ENCODE measurements at places on chromosomes 13 and 19.

DNA sequence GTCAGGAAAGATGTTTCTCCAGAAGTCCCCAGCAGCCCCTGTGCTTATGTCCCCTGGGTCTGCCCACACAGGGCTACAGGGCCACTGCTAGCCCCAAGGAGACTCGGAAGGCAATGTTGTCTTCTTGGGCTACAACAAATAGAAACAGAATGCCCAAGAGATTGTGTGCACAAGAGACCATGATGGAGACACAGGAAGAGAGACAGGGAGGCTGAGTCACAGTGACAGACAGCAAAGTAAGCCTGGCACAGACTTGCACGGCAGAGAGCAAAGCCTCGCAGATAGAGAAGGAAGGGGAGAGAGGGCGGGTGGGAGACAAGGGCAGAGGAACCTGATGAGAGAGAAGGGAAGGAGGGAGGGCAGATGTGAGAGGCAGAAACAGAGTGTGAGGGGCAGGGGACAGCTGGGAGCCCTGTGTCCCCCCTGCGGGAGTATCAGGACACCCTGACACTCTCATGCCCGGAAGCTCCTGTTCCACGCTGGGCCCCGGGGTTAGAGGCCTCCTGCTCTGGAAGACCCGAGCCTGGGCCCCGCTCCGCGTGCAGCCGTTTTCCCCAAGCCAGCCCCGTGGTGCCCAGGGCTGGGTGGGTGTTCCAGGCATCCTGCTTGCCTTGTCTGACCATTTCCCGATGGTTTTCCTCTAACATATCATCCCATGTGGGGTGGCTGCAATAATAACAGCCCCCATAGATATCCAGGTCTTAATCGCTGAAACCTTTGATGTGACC, 2.7 kb upstream of the PLA2G4C start:
- DNase-seq: no peak

GRCh38 chr13:75091718-75092117, 390.3 kb downstream of the TBC1D4 start:
- no peak for DNase-seq

GRCh38 chr19:54677217-54677616, 14.4 kb downstream of the LILRB4 start:
- DNase-seq: no peak

GRCh38 chr19:33798681-33799111, 2.0 kb downstream of the KCTD15 start:
- no peak for DNase-seq

GRCh38 chr13:83503424-83503823, 378.9 kb downstream of the SLITRK1 start:
- no peak for DNase-seq

DNA sequence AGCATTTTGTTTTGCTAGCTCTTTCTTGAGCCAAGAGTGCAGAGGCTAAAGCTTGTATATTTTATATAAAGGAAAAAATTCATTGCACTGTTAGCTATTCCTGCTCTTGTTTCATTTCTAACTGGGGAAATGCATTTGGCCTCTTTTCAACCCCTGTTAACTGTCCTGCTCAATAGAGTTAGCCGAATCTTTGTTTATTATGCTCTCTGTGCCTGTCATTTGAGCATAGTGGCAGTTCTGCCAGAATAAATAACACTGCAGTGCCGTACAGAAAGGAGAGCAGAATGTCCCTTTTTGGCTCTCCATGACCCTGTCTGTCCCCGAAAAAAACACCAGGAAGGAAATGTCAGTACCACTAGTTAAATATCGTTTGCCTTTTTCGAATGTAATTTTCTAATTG, 350.8 kb downstream of the MYO16 start:
- no peak for DNase-seq

GRCh38 chr13:31998131-31998530, 33.4 kb upstream of the FRY start:
- no peak for DNase-seq

DNA sequence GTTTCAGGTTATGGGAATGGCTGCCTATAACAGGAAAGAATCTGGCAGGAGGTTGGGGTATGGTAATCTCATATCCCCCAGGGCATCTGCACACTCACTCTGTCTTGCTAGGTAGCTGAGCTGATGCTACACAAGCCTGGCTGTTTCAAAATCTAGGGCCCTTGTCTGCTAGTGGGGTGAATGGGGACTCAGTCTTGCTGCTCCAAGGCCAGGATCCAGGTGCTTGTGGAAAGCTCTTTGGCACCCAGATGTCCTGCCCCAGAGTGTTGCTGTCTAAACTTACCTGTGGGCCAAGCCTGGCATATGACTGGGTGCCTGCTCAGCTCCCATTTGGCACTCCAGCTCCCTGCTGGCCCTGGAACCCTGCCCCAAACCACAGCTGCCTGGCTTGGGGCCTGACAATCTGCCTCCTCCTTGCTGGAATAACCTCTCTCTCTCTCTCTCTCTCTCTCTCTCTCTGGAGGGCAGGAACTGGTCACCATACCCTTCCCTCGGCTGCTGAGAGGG, 158.1 kb upstream of the TSC22D1 start:
- no peak for DNase-seq

- DNase-seq: peak; percentile 23
These were observed 33.8 kb downstream of the COL4A2 start for GRCh38 chr13:110340812-110341444.

DNA sequence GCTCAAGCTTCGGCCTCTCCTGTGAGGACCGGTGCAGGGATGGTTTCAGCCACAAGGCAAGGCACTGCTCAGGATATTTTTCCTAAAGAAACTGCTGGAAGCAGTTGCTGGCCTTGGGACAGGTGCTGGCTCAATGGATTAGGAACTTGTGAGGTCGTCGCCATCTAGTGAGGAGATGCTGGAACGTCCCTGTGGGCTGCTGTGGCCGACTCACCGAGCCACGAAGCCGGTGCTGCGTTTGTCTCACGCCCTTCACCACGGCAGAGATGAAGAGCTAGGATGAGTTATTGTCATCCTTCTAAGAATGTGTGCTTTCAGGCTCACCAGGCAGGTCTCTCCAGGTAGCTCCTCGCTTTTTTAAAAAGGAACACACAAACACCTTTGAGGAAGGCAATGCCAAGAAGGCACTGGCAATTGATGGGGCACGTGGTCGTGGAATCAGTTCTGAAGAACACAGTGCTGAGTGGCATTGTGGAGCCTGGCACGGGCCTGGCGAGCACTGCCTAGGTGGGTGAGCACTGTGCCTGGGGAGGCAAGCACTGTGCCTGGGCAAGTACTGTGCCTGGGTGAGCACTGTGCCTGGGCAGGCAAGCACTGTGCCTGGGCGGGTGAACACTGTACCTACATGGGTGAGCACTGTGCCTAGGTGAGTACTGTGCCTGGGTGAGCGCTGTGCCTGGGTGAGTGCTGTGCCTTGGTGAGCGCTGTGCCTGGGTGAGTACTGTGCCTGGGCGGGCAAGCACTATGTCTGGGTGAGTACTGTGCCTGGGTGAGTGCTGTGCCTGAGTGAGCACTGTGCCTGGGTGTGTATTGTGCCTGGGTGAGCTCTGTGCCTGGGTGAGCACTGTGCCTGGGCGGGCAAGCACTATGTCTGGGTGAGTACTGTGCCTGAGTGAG, 140.4 kb downstream of the TEX29 start:
- DNase-seq: no peak

- DNase-seq: no peak
These were observed 65.1 kb downstream of the SIAH3 start for GRCh38 chr13:45786293-45786920.

DNA sequence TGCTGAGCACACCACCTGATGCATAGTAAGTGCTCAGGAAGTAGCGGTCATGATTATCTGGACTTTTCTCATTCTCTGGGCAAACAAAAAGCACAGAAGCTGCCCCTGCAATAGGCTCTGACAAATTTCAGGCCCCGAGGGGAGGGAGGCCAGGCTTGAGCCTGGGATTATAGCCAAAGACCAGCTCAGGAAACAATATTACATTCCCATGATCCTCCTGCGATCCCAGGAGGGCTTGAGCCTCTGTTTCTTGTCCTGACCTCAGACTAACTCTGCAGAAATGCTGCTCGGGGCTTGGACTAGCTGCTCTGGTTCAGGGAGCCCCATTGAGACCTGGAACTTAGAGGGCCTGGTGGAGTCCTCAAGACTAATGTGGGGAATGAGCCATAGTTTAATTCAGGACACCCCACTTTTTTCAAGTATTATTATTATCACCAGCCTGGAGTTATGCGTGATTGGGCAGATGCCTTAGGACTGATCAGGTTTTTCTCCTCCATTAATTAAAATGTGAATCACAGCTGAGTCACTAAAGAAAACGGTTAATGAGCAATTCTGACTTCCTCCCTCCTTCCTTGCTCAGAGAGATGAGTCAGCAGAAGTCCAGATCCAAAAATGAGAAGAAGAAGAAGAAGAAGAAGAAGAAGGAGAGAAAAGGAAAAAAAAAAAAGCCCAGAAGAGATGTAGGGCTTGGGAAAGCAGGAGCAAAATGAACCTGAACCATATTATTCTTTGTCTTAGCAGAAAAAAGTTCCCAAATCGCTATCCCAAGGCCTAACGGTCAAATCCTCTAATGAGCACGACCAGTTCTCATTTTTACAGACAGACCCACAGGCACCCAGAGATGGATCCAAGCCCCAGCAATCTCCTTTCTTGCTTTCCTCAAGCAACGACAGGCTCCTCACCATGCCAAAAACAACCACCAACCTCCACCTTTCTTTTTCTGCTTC, 107.2 kb downstream of the CACNA1A start:
- no peak for DNase-seq

DNA sequence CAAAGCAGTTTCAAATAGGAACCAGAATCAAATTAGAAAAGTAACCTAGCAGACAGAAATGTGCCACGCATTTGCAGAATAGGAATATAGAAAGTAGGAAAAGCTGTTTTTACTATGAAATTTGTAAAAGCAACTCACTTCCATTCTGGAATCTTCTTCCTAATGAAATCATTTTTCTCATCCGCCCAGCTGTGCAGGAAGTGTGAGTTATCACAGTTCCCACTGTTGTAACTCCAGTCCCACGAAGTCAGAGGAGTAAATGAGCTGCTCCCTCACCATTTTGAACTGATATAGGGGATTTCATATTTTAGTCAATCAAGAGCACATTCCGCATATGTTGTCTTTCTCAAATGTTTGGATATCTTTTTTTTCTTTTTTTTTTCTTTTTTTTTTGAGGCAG, 230.8 kb downstream of the TBC1D4 start:
- no peak for DNase-seq

GRCh38 chr19:38596057-38596981, 21.4 kb downstream of the MAP4K1 start:
- no peak for DNase-seq

DNA sequence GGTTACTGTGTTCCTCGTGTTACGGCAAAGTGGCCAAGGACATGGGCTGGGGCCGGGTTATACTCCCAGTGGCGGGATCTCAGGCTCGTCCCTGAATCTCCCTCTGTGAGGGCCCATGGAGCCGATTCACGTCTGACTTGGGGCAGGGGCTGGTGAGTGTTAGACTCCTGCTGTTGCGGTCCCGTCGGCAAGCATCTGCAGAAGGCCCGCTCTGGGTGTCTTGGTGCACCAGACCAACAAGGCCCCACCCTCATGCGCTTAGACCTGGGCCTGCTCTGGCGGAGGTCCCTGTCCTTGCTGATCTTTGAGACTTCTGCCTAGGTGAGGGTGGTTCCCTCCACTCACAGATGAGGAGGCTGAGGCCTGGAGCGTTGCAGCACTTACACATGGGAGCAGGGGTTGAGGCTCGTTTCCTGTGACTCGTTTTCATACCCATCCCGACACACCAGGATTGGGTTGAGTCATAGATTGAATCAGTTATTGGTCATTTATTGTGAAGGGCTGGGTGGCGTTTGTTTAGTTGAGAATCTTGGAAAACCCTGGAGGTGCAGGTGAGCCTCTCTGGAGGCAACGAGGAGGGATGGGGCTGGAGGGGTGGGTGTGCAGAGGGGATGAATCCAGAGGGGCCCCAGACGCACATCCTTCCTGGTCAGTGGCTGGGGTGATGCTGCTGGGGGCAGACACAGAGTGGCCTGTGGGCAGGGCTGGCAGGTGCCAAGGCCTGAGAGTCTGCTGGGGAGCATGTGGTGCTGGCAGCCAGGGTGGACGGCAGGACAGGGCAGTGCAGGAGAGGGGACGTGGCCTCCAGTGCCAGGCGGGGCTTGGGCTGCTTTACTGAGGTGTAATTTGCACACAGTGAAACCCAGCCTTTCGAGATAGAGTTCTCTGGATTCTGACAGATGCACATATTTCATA, 4.6 kb downstream of the EPN1 start:
- no peak for DNase-seq

GRCh38 chr13:96958286-96958891, 35.9 kb downstream of the OXGR1 start:
- DNase-seq: no peak

DNA sequence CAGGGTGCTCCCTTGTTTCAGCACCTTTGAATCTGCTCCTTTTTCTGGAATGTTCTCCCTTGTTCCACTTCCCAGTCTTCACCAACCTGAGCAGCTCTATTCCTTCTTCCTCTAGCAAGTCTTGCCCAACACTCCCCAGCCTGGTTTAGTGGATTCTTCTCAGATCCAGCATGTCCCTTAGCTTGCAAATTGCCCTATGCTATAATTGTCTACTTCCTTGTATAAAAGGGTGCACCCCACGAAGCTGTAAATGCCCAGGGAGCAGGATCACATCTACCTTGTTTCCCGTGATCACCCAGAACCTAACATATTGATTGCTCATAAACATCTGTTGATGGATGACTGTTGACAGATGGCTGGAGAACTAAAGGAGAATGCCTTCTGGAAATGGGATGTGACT, 93.2 kb upstream of the C1QTNF9B start:
- no peak for DNase-seq

All from thymus (tissue), 14 donors.